DMS79 (cell line): ENCODE measurements at places on chromosomes 5 and 9.

DNA sequence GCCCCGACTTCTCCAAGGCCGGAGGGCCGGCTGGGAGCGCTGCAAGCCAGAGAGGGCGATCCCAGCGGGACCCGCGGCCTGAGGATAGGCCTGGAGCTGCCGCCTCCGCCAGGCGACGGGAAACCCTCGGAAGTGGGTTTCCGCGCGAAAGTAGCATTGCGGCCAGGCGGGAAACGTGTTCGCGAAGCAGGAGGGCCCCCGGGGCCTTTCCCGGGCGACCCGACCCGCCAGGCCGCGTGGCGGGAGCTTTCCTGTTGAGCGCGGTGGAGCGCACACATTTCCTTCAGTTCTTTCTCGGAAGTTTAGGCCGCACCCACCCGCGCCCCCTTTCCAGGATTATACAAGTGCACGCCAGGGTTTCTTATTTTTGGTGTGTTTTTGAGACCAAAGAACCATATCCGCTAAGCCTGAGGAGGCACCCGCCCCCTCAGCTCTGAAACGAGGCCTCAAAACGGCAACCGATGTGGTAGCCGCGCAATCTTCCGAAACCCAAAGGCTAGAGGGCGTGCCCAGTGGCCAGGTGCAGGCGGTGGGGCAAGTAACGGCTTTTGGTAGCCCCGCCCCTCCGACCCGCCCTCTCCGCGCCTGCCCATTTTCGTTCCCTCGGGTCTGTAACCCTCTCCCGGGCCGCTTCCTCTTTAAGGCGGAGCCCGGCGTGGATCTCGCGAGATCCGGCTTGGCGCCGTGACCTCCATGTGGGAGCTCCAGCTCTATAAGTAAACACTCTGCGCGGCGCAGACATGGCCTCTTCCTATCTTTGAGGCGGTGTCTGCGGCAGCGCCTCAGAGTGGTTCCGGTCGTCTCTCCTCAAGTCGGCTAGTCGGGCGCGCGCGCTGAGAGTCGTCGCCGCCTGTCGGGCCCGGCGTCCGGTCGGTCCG, at the start of gene UHRF2:
Gene UHRF2, plus strand, starts transcription at position 713 of the 878 bp plus-strand sequence. CDS start 292 bp downstream, outside the sequence.
- DNase-seq = peak; percentile 91

DNA sequence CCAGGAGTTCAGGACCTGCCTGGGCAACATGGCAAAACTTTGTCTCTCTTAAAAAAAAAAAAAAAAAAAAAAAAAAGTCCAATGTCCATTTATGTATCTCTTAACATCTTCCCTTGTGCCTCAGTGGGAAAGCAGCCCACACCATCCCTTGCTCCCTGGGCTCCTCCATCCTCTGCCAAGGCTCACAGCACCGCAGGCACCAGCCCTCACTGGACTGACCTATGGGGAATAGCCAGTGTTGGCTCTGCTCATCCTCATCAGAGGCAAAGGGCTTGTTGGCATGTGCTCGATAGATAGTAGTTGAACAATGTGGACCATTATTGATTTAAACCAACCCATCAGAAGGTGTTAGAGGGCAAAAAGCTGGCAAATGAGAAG, 61.8 kb upstream of the LRRTM2 start:
- DNase-seq = no peak

DNA sequence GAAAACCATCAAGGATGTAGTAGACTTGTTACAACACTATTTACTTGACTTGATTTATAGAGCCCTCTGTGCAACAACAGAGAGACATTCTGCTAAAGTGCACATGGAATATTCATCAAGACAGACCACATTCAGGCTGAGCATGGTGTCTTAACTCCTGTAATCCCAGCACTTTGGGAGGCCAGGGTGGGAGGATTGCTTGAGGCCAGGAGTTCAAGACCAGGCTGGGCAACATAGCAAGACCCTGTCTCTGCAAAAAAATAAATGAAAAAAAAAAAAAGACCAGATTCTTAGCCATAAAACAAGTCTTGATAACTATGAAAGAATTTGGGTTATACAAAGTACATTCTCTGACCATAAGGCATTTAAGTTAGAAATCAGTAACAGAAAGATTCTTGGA, 25.3 kb downstream of the DENND4C start:
- no peak for DNase-seq

- DNase-seq = no peak
These were observed 16.1 kb downstream of the SNX18 start for GRCh38 chr5:54533541-54534190.

- DNase-seq = no peak
These were observed 59.8 kb downstream of the PSD2 start for GRCh38 chr5:139855451-139855850.

DNA sequence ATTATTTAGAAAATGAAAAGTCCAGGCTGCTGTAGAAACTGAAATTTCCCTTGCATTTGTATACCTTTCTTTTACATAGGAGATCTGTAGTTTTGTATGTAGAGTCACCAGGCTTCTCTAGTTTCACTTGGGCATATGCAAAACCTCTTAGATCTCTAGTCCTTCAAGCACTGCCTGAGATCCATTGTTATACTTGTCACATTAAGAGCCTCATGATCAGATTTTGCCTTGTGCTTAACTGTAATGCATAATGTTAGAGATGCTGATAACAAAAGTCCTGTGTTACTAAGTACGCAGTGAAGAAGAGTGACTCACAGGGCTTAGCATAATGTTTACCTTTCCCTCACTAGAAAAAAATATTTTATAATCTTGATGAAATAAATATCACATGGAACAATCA, 250.2 kb downstream of the CYLC2 start:
- peak; percentile 20 for DNase-seq

GRCh38 chr9:134363450-134363849, 37.2 kb downstream of the RXRA start:
- no peak for DNase-seq

- peak; percentile 30 for DNase-seq
These were observed 42.8 kb upstream of the MAST4 start for GRCh38 chr5:66553368-66553912.

DNA sequence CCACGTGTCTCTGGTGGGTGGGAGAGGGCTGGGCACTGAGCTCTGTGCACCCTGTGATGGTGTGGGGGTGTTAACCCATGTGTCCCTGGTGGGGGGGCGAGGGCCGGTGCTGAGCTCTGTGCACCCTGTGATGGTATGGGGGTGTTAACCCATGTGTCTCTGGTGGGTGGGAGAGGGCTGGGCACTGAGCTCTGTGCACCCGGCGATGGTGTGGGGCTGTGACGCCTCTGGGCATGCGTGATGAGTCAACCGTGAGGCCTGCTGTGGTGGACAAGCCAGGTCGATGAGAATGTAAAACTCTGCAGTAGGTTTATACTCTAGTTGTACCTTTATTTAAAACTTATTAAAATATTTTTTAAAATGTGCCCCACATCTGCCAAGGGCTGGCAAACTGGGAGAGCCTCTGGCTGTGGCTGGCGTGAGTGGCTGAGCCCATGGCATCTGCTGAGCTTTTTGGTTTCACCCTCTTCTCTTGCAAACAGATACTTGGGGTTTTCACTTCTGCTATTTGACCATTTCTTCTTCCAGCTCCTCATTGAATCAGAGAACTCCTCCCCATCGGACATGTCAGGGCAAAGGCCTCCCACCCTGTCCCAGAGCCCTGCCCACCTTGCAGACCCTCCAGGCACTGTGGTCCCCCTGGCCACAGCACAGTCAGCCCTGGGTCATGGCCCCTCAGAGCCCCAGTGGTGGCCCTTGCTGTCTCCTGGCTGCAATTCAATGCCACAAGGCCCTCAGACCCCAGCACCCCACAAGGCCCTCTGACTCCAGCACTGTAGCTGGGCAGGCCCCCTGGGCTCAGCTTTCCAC, 18.5 kb upstream of the EXOC3 start:
- DNase-seq = no peak

- no peak for DNase-seq
These were observed 60.7 kb downstream of the MED27 start for GRCh38 chr9:132018957-132019405.
